K562 (cell line): ENCODE measurements at places on chromosomes 7 and 10. TPM values are rescaled to one million over a fixed set of nuclear protein-coding genes. Genes with fewer than 3 reads are reported as not detected.

The RAB19 gene
- 0.31 TPM in 1 of 2 replicates, not detected in the other for total RNA-seq

The TBX20 gene
- total RNA-seq, result not detected in 2 replicates

The GTF2IRD1 gene
- 30.2 and 32.1 TPM in 2 replicates for total RNA-seq

The SPAM1 gene
- total RNA-seq, result not detected in 2 replicates

The UCMA gene
- total RNA-seq, result not detected in 2 replicates

The PNLIP gene
- 0.69 and 1.1 TPM in 2 replicates for total RNA-seq

The PALD1 gene
- total RNA-seq, result 0.27 and 0.29 TPM in 2 replicates

The CAV1 gene
- total RNA-seq, result 1.0 and 1.5 TPM in 2 replicates

The CXCL12 gene
- total RNA-seq, result 0.18 and 0.49 TPM in 2 replicates

The AKR1C2 gene
- total RNA-seq, result 29.4 and 31.3 TPM in 2 replicates

The RAPGEF5 gene
- total RNA-seq, result 1.8 and 3.1 TPM in 2 replicates

DNA sequence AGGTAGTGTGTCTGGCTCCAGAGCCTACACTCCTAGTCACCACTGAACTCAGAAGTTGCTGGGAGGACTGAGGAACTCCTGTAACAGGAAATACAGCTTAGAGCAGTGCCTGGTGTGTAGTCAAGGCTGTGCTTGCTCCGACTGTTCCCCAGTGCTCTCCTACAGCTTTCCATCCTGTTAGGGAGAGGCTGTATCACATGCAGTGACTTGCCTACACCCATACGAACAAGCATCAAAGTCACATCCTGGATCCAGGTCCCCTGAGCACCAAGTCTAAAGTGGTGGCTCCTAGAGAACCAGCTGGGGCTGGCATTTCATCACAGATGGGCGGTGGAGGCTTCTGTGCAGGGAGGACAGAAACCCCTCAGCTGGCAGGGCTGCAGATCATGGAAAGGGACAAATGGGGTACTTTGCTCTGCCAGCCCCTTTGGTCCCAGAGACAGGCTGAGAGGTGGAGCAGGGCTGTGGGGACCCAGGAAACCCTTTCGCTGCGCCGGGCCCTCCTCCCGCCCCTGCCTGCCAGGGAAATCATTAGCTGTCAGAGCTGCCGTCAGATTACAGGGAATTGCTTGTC, 7.7 kb downstream of the ASB10 start:
- no peak for DNase-seq
- no peak overlapping the region for H3K4me3 ChIP-seq
- peaks cover 80% of the 10 kb centered on the region for H3K27me3 ChIP-seq
- no peaks in the 10 kb centered on the region for H3K36me3 ChIP-seq
- H3K27ac ChIP-seq, result no peak overlapping the region

GRCh38 chr10:12539350-12540164, 190.2 kb downstream of the CAMK1D start:
- H3K27ac ChIP-seq, result no peak overlapping the region
- no peak for DNase-seq
- H3K27me3 ChIP-seq, result peaks cover 30% of the 10 kb centered on the region

DNA sequence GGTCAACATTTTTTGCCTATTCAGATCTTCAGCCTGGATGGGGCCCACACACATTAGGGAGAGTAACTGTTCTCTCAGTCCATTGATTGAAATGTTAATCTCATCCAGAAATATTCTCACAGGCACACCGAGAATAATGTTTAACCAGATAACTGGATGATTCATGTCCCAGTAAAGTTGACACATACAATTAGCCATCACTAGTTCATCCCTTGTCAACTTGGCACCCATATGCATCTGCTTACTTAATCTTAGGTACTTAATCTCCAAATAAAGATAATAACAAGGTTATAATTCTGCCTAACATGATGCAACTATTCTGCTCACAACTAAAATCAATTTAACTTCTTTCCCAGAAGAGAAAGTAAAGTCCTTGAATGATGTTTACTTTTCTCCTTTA, 502.6 kb downstream of the ADRA2A start:
- DNase-seq, result no peak
- H3K27me3 ChIP-seq, result no peaks in the 10 kb centered on the region
- no peak overlapping the region for H3K4me3 ChIP-seq
- H3K27ac ChIP-seq, result no peak overlapping the region

DNA sequence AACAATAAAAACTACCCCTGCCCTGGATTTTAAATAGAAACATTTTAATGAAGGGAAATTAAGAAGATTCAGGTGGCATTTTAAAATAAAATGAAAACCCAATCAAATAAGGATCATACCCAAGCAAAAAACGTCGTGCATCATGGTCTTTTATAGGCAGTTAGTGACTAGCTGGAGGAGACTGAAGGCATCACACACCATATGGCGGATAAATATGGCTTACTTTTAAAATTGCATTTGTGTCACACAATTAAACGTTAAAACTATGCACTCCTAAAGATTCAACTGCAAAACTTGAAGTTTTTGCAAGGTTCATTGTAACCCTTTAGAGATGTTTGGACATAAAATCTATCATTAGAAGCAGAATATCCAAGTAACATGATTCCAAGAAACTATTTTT, 200.1 kb upstream of the NRG3 start:
- H3K4me3 ChIP-seq, result no peak overlapping the region
- H3K4me1 ChIP-seq, result no peaks in the 10 kb centered on the region
- no peak for DNase-seq
- no peak overlapping the region for H3K27ac ChIP-seq
- H3K27me3 ChIP-seq, result no peaks in the 10 kb centered on the region

DNA sequence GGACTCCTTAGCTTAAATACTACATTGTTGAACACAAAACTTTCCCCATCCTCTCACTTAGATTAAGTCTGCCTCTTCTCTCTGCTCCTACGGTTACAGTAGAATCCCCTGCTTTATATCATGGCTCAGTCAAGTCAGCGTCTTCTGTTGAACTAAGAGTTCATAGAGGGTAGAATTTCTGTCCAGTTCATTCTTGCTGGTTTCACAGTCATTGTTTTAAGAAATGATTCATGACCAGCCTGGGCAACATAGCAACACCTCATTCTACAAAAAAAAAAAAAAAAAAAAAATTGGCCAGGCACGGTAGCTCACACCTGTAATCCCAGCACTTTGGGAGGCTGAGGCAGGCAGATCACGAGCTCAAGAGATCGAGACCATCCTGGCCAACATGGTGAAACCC, 3.7 kb upstream of the ZFYVE27 start:
- DNase-seq, result no peak
- no peaks in the 10 kb centered on the region for H3K36me3 ChIP-seq
- H3K27me3 ChIP-seq, result no peaks in the 10 kb centered on the region

- H3K36me3 ChIP-seq, result peaks cover 2% of the 10 kb centered on the region; the same call in 1 of the 3 replicates
- no peaks in the 10 kb centered on the region for H3K27me3 ChIP-seq
- no peak for DNase-seq
- H3K27ac ChIP-seq, result no peak overlapping the region
- H3K4me1 ChIP-seq, result peaks cover 8% of the 10 kb centered on the region; the same call in 2 of the 3 replicates
These were observed 26.5 kb downstream of the GTF2IRD1 start for GRCh38 chr7:74479961-74480829.

GRCh38 chr7:16293669-16294425, 127.5 kb downstream of the CRPPA start:
- no peak for DNase-seq
- no peak overlapping the region for H3K4me3 ChIP-seq
- H3K27ac ChIP-seq, result no peak overlapping the region
- peaks cover 4% of the 10 kb centered on the region; the same call in 2 of the 3 replicates for H3K36me3 ChIP-seq
- no peaks in the 10 kb centered on the region for H3K27me3 ChIP-seq

DNA sequence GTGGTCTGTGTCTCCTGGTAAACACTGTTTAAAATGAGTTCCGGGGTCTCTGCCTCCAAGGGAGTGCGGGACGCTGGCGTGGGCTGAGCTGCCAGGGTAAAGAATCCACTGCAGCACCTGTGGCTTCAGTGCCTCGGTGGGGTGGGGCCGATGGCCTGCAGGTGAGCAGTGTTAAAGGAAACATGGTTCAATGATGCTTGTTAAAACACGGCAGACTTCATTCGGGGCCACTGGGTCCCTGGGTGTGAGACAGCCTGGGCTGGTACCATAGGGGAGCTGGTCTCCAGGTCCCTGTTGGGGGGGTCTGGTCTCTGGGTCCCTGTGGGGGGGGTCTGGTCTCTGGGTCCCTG, 24.9 kb upstream of the KNDC1 start:
- no peak for DNase-seq
- H3K36me3 ChIP-seq, result no peaks in the 10 kb centered on the region
- peaks cover 5% of the 10 kb centered on the region for H3K4me1 ChIP-seq
- H3K27me3 ChIP-seq, result no peaks in the 10 kb centered on the region; the same call in 2 of the 3 replicates

DNA sequence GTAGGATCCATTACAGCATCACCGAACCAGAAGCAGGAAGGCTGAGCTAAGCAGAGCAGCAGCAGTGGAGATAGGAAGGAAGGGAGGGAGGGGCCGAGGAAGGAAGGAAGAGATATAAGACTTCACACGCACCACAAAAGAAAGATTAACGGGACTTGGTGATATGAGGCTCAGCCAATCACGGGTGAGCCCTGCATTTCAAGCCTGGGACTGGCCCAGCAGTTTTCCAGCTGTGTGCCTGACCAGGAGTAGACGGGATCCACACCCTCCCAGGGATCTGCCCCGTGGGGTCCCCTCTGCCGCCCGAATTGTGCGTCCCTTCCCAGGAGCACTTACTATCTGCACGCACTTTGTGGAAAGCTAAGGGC, 16.2 kb downstream of the ATG9B start:
- peak overlapping the region; percentile 57 for H3K4me3 ChIP-seq
- H3K36me3 ChIP-seq, result peaks cover 14% of the 10 kb centered on the region; the same call in 1 of the 3 replicates
- peaks cover 67% of the 10 kb centered on the region for H3K4me1 ChIP-seq
- peak overlapping the region; percentile 85 for H3K27ac ChIP-seq

GRCh38 chr7:29975561-29975960, 14.0 kb downstream of the SCRN1 start:
- H3K27ac ChIP-seq, result no peak overlapping the region
- H3K4me3 ChIP-seq, result no peak overlapping the region
- H3K4me1 ChIP-seq, result no peaks in the 10 kb centered on the region
- no peaks in the 10 kb centered on the region for H3K27me3 ChIP-seq

- no peaks in the 10 kb centered on the region for H3K27me3 ChIP-seq
- DNase-seq, result no peak
- peaks cover 56% of the 10 kb centered on the region for H3K36me3 ChIP-seq
- no peaks in the 10 kb centered on the region; the same call in 1 of the 2 replicates for H3K4me1 ChIP-seq
- H3K27ac ChIP-seq, result no peak overlapping the region
- no peak overlapping the region for H3K4me3 ChIP-seq
These were observed 7.0 kb downstream of the TNKS2 start for GRCh38 chr10:91805110-91805838.

DNA sequence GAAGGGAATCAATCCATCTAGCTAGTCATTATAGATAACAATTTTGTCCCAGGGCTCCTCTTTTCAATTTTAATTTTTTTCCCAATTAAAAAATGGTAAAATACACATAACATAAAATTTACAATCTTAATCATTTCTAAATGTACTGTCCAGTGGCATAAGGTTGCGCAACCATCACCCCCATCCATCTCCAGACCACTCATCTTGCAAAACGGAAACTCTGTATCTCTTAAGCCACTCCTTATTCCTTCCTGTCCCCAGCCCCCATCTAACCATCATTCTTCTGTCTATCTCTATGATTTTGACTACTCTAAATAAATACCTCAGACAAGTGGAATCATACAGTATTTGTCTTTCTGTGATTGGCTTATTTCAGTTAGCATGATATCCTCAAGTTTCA, 46.1 kb upstream of the RAB18 start:
- H3K36me3 ChIP-seq, result no peaks in the 10 kb centered on the region
- no peak for DNase-seq
- H3K27ac ChIP-seq, result no peak overlapping the region
- H3K4me1 ChIP-seq, result no peaks in the 10 kb centered on the region
- H3K27me3 ChIP-seq, result peaks cover 2% of the 10 kb centered on the region; the same call in 1 of the 3 replicates

DNA sequence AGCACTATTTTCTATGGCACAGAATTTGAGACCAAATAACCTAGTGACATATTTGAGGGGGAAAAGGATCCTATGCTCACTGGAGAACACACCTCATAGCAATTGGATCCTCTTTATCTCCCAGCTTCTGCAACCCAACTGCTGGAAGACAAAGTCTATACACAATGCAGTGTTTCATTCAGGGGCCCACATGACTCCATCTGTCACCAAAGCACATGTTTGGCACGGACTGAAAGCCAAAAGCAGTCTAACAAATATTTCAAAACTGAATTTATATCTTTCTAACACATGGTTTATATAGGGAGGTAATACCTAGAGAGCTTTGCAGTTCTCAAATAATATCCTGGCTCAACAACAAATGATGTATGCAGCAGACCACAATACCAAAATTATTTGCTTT, 39.2 kb downstream of the ADAM12 start:
- H3K36me3 ChIP-seq, result no peaks in the 10 kb centered on the region
- no peak overlapping the region for H3K4me3 ChIP-seq
- H3K27me3 ChIP-seq, result no peaks in the 10 kb centered on the region
- no peaks in the 10 kb centered on the region for H3K4me1 ChIP-seq
- no peak overlapping the region for H3K27ac ChIP-seq

- H3K36me3 ChIP-seq, result no peaks in the 10 kb centered on the region
- no peaks in the 10 kb centered on the region for H3K4me1 ChIP-seq
- DNase-seq, result no peak
These were observed 40.6 kb downstream of the PYROXD2 start for GRCh38 chr10:98374217-98374985.

GRCh38 chr10:100311298-100311697, 18.7 kb downstream of the PKD2L1 start:
- H3K4me1 ChIP-seq, result no peaks in the 10 kb centered on the region; the same call in 1 of the 2 replicates
- H3K36me3 ChIP-seq, result no peaks in the 10 kb centered on the region
- H3K27me3 ChIP-seq, result peaks cover 12% of the 10 kb centered on the region
- H3K27ac ChIP-seq, result no peak overlapping the region
- no peak for DNase-seq
- no peak overlapping the region for H3K4me3 ChIP-seq

- no peak for DNase-seq
- no peaks in the 10 kb centered on the region for H3K36me3 ChIP-seq
- no peaks in the 10 kb centered on the region for H3K4me1 ChIP-seq
These were observed 106.4 kb downstream of the CAMK1D start for GRCh38 chr10:12455766-12456165.

- H3K27ac ChIP-seq, result no peak overlapping the region
- no peaks in the 10 kb centered on the region for H3K27me3 ChIP-seq
- H3K36me3 ChIP-seq, result no peaks in the 10 kb centered on the region
- no peak for DNase-seq
These were observed 125.3 kb downstream of the ATXN7L1 start for GRCh38 chr7:105751054-105751453.

- no peaks in the 10 kb centered on the region for H3K4me1 ChIP-seq
- H3K4me3 ChIP-seq, result no peak overlapping the region
- no peaks in the 10 kb centered on the region for H3K36me3 ChIP-seq
- DNase-seq, result no peak
- H3K27ac ChIP-seq, result no peak overlapping the region
- H3K27me3 ChIP-seq, result no peaks in the 10 kb centered on the region
These were observed 109.0 kb downstream of the FZD1 start for GRCh38 chr7:91373111-91373800.
